ENCODE measurements at places on chromosomes 11 and 22.

DNA sequence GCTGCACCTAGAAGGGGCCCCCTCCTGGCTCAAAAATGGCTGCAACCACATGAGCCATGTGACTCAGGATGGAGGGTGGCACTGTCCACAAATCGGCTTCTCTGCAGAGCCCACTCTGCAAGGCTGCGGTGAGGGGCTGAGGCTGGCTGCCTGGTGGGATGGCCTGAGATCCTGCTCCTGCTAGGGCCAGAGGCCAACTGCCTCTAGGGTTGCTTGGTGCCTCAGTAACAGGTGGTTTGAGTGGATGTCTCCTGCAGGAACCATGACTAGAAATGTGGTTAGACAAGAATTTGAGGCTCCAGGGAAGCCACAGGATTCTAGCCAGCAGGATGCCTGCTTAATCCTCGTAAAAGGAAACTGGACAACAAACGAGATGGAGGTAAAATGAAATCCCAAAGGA is 17.1 kb downstream of the PATZ1 start:
- DNase-seq: no peak

GRCh38 chr11:79465160-79465559 is 24.3 kb upstream of the TENM4 start:
- no peak for DNase-seq

DNA sequence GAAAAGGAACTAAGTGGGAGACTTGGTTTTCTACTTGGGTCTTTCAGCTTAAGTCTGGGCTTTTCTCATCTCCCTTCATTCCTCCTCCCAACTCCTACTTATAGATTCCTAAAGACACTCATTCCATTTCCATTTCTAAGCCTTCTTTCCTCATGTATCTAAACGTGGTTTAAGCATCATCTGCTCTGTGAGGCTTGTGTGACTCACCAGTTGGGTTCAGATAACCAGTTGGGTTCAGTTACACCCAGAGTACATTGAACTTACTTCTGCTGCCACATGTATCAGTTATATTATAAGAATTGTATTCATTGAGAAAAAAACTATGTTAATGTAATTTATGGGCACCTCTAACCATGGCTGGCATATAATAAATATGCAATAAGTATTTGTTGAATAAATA is 831.2 kb upstream of the CCDC90B start:
- no peak for DNase-seq

DNA sequence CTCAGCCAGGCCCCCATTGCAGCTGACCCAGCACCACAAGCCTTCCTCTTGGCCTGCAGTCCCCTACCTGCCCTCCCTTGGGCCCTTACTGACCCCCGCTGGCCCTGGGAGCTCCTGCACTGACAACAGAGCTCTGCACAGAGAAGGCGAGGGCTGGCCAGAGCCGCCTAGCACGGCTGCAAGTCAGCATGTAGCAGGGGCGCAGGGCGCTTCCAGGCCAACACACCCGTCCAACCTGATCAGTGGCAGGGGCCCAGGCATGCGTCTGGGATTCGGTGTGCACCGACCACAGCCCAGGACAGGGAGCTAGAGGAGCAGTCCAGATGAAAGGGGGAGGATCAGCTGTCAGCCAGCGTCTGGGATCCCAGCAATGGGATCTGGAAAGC is 7.6 kb downstream of the WNT7B start:
- DNase-seq: no peak

- peak; percentile 14 for DNase-seq
Observed at GRCh38 chr11:121106812-121107211, 5.8 kb downstream of the TECTA start.

DNA sequence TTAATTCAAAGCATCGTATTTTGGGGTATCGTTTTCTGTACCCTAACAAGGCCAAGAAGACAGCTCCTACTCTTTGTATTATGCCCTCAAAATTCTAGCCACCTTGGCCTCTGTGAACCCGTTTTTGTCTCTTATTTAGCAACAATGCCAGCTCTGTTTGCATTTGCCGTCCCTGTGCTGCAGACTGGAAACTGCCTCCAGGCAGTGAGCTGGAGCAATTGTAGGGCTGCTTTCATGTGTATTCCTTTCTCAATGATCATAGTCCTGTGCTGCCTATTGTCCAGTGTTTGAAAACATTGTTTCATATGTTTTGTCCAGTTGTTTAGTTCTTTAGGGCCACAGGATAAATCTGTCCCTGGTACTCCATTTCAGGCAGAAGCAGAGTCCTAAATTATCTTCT is 19.9 kb upstream of the BACE1-AS start:
- no peak for DNase-seq

- DNase-seq: no peak
Observed at GRCh38 chr11:82787981-82788380, 54.3 kb upstream of the FAM181B start.

- DNase-seq: no peak
Observed at GRCh38 chr11:129943036-129943435, 47.7 kb upstream of the NFRKB start.

DNA sequence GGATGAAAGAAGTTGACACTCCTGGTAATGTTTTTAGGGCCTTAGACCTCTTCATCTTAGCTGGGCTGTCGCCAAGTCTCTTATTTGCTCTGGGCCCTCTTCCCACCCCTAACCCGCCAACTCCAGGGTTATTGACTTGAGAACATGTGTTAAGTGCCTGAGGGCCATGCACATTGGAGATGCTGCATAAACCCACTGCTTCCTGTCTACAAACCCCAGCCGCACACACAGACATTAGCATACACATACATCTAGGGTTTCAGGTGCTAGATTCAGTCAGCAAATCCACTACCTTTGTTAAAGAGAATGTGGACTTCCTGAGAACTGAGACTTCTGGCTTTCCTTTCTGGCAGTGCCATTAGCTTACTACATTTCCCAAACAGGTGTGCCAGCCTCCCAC is 817 bp downstream of the PANX3 start:
- DNase-seq: no peak

GRCh38 chr22:40451210-40451609 is 80.8 kb downstream of the SGSM3 start:
- no peak for DNase-seq

DNA sequence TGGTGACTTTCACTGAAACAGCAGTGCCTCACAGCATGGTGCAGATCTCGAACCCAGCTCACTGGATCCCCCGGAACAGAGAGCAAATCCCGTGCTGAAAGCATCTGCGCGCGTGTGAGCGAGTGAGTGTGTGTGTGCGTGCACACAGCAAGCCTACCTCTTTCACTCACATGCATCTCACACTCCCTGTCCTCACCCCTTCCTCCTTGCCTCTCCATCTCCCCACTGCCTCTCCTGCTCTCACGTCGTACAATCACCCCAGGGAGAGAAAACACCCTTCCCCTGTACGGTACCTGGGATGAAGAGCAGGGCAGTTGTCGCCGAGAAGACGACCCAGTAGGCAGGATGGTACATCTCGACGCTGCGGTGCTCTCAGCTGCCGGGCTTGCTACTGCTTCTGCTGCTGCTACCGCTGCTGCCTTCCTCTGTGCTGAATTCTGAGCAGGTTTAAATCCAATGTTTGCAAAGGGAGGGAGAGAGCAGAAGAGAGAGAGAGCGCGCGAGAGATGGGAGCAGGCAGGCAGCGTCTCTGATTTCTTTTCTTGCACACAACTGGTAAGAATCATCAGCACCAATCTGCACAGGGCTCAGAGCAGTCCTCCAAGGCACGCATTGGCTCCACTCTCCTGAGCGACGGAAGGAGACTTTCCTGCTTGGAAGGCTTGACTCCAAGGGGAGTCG is at the start of gene OPCML:
TSS of gene OPCML (minus strand) at position 531 of the 681 bp plus-strand sequence.
- no peak for DNase-seq

DNA sequence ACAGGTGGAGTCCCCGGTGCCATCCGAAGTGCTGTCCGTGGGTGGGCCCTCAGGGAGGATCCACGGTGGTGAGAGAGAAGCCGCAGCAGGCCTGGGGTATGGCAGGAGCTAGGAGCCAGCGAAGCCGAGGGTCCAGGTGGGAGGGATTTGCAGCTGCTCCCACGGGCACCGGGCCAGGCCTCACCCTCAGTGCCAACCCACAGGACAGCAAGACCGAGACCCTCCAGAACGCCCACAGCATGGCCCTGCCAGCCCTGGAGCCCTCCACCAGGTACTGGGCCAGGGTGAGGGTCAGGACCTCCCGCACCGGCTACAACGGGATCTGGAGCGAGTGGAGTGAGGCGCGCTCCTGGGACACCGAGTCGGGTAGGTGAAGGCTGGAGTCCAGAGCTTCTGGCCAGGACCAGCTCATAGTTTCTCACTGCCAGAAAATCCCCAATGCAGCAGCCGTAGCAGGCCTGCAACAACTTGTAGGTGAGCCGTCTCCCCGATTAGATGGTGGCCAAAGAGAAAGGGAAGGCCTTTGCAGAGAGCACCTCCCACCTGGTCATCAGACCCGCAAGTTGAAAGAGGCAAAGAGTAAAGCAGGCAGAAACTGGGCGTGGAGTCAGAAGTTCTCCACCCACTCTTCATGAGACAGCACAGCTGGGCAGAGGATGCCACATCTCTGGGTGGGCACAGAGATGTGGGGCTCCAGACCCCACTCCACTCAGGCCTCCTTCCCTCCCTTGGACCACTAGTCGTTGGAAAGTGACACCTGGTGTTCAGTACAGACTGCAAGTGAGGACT is 20.4 kb downstream of the CSF2RB start:
- DNase-seq: no peak

- no peak for DNase-seq
Observed at GRCh38 chr11:11215944-11216343, 137.1 kb downstream of the CSNK2A3 start.

GRCh38 chr11:120302001-120302805 is 22.9 kb upstream of the TLCD5 start:
- DNase-seq: no peak

DNA sequence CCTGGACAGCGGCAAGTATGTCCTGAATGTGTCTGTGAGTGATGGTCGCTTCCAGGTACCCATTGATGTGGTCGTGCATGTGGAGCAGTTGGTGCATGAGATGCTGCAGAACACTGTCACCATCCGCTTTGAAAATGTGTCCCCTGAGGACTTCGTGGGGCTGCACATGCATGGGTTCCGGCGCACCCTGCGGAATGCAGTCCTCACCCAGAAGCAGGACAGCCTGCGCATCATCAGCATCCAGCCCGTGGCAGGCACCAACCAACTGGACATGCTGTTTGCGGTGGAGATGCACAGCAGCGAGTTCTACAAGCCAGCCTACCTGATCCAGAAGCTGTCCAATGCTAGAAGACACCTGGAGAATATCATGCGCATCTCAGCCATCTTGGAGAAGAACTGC is 125.3 kb upstream of the MTNR1B start:
- DNase-seq: no peak

- DNase-seq: no peak
Observed at GRCh38 chr11:35141571-35141971, 2.6 kb downstream of the CD44 start.

DNA sequence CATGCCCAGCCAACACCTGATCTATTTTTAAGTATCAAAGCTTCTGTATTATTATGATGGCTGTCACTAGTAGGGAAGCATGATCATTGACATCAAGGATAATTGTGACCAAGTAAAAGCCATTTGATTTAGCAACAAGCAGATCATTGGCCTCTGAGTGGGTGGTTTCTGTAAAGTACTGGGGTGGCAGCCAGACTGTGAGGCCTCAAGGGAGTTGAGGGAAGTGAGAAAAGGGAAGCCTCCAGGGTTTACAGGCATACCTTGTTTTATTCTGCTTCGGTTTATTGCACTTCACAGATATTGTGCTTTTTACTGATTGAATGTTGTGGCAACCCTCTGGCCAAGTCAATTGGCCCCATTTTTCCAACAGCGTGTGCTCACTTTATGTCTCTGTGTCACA is 60.1 kb downstream of the PRR5L start:
- no peak for DNase-seq

DNA sequence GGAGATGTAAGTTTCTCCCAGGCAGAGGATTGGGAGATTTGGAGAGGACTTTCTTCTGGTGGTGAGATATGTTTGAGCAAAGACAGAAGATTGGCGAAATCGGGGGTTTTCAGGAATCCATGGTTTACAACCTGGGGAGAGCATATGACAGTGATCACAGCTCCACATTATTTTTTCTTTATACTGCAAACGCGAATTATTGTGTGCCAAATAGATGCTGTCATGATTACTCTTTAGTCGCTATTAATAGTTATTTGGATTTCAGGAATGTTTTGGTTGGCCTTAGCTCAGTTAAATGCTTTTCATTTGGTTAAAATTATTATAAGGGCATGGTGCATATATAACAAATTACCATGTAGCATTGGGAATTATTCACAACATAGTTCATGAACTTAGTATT is 15.2 kb downstream of the ATXN10 start:
- DNase-seq: no peak

DNA sequence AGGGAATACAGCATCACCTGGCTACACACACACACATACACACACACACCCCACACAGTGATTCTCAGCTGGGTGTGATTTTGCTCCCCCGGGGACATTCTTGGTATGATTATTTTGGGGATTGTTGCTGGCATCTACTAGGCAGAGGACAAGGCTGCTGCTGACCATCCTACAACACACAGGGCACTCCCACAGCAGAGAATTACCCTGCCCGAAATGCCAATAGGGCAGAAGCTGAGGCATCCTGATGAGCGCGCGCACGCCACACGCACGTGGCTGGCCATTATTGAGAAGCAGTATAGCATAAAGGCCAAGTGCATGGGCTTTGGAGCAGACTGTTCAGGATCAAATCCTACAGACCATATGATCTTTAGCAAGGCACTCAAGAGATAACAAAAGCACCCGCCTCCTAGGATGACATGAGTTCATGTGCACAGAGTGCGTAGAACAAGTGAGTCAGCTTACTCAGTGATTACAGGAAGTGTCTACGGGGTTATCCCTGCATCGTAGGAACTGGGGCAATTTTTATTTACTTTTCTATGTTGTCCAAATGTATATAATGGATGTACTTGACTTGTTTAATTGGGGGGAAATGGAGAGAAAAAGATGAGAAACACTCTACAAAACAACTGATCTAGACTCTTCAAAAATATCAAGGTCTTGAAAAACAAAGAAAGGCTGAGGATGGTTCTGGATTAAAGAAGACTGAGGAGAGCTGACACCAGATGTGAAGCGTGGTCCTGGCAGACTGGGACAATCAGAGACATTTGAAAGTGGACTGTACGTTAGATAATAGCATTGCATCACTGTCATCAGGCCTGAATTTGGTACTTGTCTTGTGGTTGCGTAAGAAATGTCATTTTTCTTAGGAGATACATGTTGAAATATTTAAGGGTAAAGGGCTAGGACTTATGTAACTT is 7.2 kb upstream of the EHD1 start:
- DNase-seq: no peak
